ENCODE measurements at places on chromosomes 12 and 14.

DNA sequence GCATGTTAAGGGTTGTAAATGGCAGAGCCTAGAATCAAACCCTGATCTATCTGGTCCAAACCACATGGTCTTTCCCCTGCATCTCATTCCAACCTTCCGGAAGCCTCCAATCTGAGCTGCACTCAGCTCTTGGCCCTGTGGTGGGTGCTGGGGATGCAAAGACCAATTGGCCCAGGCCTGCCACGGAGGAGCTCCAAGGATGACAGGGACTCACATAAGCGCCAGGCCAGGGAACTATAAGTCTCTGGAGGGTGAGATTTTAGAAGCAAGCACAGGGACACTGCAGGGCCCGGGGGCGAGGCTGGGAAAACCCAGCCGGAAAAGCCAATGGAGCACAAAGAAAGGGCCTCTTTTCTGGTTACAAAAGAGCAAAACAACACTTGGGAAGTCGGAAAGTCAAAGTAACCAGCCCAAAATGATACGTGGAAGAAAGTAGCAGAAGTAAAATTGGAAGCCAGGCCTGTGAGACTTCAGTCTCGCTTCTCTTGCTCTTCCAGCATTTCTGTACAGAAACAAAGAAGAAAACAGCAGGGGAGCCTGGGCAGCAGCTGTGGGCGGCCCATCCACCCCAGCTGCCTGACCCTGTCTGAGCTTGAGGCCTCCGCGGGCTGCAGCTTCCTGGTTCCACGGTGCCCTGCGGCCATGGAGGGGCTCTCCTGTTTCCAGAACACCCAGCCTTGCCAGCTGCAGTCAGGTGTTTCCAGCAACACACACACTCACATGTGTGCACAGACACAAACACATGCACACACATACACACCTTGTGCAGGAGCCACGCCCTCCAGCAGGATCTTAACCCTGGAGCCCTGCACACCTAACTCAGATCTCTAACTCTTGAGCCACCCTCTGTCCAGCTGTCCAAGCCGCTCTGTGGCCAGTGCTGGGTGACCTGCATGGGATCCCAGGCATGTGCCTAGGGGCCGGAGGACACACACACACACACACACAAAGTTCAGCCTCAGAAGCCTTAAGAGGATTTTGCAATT lies 178.2 kb downstream of the BCL11B start:
- no peak for DNase-seq

GRCh38 chr12:121719926-121720414 lies 7.4 kb downstream of the TMEM120B start:
- DNase-seq, result no peak

- peak; percentile 92 for DNase-seq
Measured at GRCh38 chr12:21657326-21658077, at the start of gene LDHB. TSS of gene LDHB (minus strand) at chr12:21657842. CDS start at chr12:21654671, 3,171 bp downstream.

DNA sequence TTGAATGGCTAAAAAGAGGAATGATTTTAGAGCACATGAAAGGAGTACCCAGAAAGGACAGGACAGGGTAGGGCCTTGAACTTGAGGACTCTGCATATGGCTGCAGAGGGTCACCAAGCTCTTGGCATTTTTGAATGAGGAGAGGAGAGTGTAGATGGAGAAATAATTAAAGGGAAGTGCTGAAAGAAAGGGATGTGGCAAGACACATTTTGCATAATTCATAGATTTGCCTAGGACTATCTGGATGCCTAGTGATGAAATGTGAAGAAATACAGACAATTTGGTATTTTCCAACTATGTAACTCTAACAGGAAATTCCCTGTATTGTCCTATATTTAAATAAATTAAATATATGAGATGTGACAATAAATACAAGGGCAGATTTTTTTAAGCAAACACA lies 27.5 kb upstream of the MDM1 start:
- no peak for DNase-seq

- DNase-seq, result no peak
Measured at GRCh38 chr14:93269341-93270068, 62.4 kb downstream of the UBR7 start.

DNA sequence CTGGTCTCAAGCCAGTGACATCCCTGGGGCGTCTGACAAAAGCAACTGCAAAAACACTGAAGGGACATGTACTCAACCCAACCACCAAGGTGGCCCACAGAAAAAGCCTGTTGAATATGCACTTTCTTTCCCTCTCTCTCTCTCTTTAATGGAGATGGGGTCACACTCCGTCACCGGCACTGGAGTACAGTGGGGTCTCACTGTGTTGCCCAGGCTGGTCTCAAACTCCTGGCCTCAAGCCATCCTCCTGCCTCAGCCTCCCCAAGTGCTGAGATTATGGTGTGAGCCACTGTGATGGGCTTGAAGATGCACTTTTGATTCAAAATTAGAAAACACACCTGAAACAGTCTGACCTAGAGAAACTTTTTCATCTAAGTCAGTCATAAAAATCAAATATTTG lies 7.2 kb upstream of the CD27 start:
- no peak for DNase-seq

DNA sequence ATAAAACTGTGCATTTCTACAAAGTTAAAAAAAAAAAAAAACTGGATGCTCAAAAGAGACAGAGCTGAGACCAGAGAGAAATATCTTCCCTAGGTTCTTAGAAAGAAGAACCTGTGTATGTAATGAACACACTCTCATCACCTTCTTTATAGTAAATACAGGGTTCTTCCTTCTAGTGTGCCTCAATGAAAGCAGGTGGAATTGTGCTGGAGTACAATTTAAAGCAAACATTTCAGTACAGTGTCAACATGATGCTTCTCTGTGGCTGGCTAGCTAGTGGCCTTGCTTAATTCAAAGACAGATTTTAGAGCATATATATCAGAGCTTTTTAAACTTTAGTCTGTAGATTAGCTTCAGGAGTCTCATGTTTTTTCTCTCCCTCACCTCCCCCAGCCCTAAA lies 249.8 kb upstream of the ARHGAP5 start:
- DNase-seq, result no peak

- DNase-seq, result no peak
Measured at GRCh38 chr14:77601846-77602619, 14.4 kb downstream of the SPTLC2 start.

GRCh38 chr12:3304436-3305165 lies 186.4 kb upstream of the PRMT8 start:
- no peak for DNase-seq

- no peak for DNase-seq
Measured at GRCh38 chr12:123120452-123121166, 30.3 kb downstream of the PITPNM2 start.

- DNase-seq, result no peak
Measured at GRCh38 chr12:73863546-73863945, 674.1 kb upstream of the ATXN7L3B start.

GRCh38 chr12:64678248-64678647 lies 68.0 kb downstream of the RASSF3 start:
- DNase-seq, result no peak

GRCh38 chr12:25320123-25321006 lies 69.6 kb upstream of the KRAS start:
- DNase-seq, result no peak

- no peak for DNase-seq
Measured at GRCh38 chr12:14238221-14238792, 127.2 kb upstream of the ATF7IP start.

DNA sequence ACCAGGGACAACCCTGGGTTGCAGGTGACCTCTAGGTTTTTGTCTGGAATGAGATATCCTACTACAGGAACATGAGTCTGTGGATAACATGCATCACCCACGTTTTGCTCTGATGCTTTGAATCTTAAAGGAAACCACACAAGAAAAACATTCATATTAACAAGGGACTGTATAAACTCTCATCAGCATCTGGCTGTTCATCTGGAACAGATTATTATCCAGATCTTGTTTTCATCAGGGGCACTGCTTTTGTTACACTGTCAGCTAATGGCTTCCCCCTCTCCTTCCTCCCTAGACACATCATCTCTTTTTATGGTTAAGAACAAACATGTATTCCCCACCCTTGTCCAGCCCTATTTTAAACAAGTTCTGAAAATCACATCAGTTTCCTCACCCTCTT lies 1095.7 kb downstream of the AACS start:
- no peak for DNase-seq

- DNase-seq, result no peak
Measured at GRCh38 chr12:16187660-16188059, 89.8 kb downstream of the SLC15A5 start.

DNA sequence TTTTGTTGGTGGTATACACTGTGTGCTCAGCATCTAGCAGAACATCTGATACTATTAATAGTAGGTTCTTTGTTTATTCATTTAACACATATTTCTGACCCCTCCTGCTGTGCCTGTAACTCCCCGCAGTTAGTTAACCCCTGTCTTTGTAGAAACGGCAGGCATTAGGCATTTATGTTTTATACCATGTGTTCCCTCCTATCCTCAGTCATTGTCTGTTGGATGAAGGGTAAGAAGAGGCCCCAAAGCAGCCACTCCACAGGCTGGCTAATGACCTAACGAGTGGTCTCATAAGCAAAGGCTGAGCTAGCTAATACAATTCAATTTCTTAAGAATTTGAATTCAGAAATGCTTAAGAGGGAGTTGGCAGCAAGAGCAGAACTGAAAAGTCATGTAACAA lies 170.8 kb downstream of the TMX1 start:
- DNase-seq, result no peak

- DNase-seq, result peak; percentile 6
Measured at GRCh38 chr14:105363847-105364708, 34.3 kb upstream of the TEX22 start.

DNA sequence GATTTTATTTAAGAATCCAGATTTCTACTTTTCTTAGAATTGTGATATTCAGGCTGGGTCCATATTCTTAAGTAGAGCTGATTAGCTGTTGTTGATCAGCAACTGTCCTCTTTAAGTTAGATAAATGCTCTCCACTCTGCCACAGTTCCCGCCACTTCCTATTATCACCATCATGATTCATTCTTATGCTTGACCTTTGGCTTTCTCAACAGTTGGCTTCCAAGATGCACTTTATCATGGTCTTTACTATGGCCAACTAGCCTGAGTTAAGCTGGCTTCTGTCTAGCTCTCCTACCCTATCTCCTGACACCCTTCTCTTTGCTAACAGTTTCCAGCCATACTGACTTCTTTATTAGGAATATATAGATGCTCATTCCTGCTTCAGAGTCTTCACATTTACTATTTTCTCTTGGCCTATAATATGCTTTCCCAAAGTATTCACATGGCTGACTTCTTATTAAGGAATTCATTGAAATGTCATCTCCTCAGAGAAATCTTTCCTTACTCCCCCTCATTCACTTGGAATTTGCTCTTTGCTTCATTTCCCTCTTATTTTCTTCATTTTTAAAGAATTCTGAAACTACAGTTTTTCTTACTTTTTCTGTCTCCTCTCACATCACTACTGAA lies 149.0 kb upstream of the IGF1 start:
- DNase-seq, result no peak

GRCh38 chr12:122882908-122883558 lies 12.9 kb downstream of the VPS37B start:
- no peak for DNase-seq

DNA sequence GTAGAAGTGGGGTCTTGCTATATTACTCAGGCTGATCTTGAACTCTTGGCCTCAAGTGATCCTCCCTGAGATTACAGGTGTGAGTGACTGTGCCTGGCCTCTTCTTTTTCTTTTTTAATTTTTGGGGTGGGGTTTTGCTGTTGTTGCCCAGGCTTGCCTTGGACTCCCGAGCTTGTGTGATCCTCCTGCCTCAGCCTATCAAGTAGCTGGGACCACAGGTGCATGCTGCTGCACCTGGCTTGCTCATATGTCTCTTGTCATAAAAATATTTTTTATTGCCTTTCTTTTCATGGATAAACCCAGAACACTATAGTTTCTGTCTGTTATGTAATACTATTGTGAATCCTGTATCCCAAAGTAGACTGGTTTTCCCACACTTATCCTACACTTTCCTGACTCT lies 26.0 kb downstream of the SCYL2 start:
- no peak for DNase-seq

DNA sequence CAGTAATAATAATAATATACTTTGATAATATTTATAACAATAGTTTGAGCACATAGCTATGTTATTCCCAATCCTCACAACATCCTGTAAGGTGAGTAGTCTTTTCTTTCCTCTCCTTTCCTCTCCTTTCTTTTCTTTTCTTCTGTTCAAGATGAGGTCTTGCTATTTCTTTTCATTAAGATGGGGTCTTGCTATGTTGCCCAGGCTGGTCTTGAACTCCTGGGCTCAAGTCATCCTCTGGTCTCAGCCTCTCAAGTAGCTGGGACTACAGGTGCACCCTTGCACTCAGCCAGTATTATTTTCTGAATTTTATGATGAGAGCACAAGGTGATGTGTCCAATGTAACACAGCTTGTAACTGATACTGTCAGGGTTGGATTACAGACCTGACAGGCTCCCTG lies 134.6 kb downstream of the OTOGL start:
- no peak for DNase-seq

- no peak for DNase-seq
Measured at GRCh38 chr12:40225337-40225983, 663 bp downstream of the LRRK2 start.

DNA sequence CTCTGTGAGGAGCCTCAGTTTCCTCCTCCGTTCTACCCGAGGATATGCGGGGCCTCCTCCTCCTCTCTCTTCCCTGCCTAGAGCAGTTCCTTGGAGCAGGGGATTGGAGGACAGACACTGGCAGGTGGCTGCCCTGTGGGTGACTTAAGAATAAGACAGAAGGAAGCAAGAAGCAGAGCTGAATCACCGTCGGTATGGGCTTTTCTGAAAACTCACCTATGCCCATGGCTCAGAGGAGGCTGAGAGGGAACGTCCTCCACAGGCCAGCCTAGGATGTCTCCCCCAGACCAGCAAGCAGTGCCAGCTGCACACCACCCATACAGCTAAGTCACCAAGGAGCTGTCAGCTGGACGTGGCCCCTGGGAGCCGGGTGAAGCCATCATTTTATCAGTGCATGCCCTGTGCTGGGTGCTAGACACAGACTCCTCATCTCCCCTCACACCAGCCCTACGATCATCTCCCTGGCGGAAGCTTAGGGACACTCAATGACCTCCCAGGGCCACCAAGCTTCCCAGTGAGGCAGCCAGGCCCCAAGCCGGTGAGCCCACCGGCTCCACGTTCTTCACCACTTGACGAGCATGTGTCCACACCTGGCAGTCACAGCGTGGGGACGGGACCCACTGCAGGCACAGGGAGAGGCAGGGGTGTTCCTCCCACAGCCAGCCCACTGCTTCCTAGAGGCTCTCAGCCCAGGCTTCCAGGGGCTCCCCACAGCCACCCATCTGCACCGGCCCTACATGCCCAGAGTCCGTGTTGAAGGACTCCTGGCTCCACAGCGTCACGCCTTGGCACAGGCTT lies 21.4 kb downstream of the ITPK1 start:
- no peak for DNase-seq

GRCh38 chr12:6313326-6313940 lies 3.0 kb downstream of the PLEKHG6 start:
- DNase-seq, result no peak

- DNase-seq, result no peak
Measured at GRCh38 chr14:71524320-71524982, 407.8 kb upstream of the RGS6 start.

GRCh38 chr12:126547905-126548304 lies 1482.7 kb downstream of the AACS start:
- DNase-seq, result no peak

Data from stimulated activated CD8-positive, alpha-beta memory T cell treated with anti-CD3 and anti-CD28 coated beads, Interleukin-7, amount 100 ng/mL, for 4 hours (primary cell).